ENCODE measurements at places on chromosomes 7 and 10. TPM values are rescaled to one million over a fixed set of nuclear protein-coding genes. Genes with fewer than 3 reads are reported as not detected.

DNA sequence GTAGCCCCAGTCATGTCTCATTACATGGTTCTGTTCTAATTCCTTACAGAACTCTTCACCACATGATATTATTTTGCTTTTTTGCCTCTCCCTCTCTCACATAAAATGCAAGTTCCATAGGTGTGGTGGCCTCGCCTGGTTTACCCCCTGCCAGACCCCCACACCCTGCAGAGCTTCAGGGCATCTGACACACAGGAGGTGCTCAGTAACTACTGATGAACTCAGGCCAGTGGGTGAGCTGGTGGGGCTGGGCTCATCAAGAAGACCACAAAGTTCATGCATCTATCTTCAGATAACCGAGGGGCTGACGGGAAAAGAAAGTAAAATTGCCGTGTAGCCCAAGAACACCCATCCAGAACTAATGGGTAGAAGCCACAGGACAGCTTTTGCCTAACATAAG is 253.1 kb downstream of the GRID1 start:
- DNase-seq: no peak

GRCh38 chr7:141990011-141990725 is 5.5 kb upstream of the MGAM start:
- no peak for DNase-seq

DNA sequence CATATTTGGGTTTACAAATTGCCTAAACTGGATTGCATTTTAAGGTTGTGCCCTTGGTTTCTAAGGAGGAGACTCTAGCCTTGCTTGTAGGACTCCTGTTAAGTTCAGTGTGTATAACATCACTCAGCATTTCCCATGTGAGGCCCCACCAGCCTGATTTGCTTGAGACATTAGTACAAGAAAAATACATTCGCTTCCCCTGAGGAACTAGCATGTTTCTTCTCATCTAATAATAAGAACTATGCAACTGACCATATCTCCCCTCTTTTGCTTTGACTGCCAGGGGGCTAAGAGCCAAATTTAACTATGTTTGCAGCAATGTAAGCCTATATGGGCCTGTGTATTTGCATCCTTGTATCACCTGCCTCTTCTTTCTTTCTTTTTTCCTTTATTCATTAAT is 737.9 kb downstream of the INHBA start:
- no peak for DNase-seq

Gene ADRB1
- total RNA-seq: 0.11 TPM

Gene BMPER
- total RNA-seq: not detected

Gene C7orf57
- total RNA-seq: not detected

Gene AGMO
- 0.60 TPM for total RNA-seq

Data from K562 (cell line).